ENCODE measurements at places on chromosomes 11 and 22.

- no peak for DNase-seq
These were observed 288.3 kb downstream of the TENM4 start for GRCh38 chr11:79152511-79152910.

GRCh38 chr11:121762820-121763219, 310.1 kb upstream of the SORL1-AS1 start:
- no peak for DNase-seq

- no peak for DNase-seq
These were observed 219.0 kb downstream of the CEP164 start for GRCh38 chr11:117546431-117547194.

DNA sequence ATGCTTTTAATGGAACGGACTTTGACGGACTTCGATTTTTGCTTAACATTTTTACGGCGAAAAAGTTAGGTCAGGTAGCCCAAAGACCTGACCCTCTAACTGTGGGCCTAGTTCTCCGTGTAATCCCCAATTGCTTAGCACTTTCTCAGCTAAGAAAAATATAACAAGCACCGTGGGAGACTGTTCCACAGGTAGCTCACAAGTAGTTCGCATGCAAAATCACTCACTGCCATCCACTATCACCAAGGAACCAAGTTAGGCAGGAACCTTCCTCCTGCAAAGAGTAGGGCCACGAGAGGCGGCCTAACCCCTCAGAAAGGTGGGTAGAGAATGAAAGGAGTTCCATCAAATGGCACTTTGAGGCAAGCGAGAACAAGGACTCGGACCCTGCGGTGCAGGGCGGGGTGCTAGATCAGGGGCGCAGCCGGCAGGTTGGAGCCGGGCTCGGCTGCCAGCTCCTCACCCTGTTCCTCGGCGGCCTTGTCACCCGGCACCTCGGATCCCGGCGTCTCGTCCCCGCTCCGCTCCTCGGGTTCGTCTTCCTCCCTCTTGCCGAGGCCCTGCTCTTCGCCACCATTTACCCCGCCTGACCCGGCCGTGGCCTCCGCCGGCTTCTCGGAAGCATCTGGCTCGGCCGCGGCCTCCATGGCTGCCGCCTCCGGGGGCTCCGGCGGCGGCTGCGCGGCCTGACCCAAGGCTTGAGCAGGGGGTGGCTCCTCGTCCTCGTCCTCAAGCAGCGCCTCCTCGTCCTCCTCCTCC, 922 bp downstream of the HNRNPUL2 start:
- DNase-seq, result no peak

DNA sequence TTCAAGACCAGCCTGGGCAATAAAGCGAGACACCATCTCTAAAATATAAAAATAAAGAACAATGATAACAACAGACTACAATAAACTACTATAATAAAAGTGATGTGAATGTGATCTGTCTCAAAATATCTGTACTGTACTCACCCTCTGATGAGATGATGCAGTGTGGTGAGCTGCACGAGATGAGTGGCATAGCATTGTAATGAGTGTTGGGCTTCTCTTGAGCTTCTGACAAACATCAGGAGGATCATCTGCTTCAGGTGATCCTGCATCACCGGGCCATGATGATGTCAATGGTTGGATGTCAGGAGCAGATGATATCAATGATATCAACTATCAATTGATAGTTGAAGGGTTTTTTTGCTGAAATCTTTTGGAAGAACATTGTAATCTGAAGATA, 52.4 kb upstream of the INCENP start:
- DNase-seq, result no peak

- DNase-seq, result no peak
These were observed 89.5 kb downstream of the RNF169 start for GRCh38 chr11:74838188-74838587.

DNA sequence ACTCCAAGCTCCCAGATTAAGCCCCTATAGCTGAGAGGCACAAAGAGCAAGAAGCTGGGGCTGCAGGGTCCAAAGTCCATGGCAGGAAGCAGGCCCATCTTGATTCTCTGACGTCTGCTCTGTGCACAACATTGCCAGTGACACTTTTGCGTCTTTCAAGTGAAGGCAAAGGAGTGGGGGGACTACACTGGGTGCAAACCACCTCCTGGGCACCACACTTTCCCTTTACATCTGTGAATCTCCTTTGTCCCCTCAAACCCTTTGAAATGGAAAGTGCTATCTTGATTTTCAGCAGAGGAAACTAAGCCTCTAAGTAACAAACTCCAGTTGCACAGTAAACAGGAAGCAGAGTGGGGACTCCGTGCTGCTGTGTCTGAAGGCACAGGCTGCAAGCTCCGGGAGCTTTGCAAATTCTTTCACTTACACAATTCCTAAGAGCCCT, 428.0 kb downstream of the LARGE1 start:
- DNase-seq, result no peak

Measured in activated T-cell treated with anti-CD3 and anti-CD28 coated beads, Interleukin-2, amount 50 U/mL, for 48 hours (primary cell).